ENCODE measurements at places on chromosomes 7 and 10.

GRCh38 chr7:22291977-22292376 lies 65.0 kb downstream of the RAPGEF5 start:
- DNase-seq, result no peak

- no peak for DNase-seq
Observed at GRCh38 chr7:93569189-93569588, 5.3 kb downstream of the CALCR start.

GRCh38 chr7:101405474-101406067 lies 42.9 kb downstream of the COL26A1 start:
- no peak for DNase-seq

DNA sequence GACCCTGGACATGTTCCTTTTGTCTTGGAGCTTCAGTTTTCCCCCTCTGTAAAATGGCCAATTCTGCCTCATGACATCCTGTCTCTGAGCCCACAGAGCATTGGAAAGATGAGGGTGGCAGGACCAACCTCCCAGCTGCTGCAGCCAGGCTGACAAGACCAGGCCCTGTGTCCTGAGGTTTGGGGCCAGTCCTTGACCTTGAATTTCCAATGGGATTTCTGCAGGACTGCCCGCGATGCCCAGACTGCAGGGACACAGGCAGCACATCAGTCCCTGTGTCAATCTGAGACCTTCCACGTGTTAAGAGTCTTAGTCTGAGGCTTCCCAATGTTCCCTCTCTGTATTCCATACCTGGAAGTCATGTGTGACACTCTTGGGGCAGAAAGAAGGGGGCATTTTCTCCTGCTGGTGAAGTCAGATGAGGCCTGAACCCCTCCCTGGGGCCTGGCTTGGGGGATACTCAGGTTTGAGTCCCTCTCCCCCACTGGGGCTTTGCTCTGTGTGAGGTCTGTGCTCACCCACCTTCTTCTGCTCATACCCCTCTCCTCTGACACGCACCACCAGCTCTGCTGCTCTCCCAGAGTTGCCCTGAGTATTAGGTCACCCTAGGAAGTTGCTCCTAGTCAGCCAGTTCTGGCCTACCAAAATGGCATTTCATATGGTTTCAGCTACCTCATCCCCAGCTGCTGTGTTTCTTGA lies 79.2 kb downstream of the ADCY1 start:
- no peak for DNase-seq

DNA sequence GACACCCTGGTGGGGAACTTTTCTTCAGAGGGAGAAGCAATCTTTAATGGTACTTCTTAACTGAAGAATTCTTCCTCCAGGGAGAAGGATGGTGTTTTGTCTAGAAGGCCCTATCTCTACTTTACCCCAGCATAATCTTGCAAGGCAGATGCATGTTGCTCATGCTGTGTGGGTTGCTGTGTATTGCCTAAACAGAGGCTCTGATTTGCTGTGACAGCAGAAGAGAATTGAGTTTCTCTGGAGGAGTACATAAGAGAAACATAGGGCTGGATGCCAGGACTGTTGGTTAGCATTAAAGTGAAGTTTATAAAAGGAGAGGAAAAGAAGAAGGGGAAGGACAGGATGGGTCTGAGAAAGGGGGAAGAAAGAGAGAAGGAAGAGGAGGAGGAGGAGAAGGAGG lies 248.1 kb upstream of the HPS1 start:
- DNase-seq, result no peak

- no peak for DNase-seq
Observed at GRCh38 chr7:151114151-151115090, 28.1 kb downstream of the AGAP3 start.

GRCh38 chr7:158238616-158239289 lies 348.9 kb downstream of the PTPRN2 start:
- no peak for DNase-seq

GRCh38 chr7:155541986-155542675 lies 4.2 kb downstream of the CNPY1 start:
- no peak for DNase-seq

DNA sequence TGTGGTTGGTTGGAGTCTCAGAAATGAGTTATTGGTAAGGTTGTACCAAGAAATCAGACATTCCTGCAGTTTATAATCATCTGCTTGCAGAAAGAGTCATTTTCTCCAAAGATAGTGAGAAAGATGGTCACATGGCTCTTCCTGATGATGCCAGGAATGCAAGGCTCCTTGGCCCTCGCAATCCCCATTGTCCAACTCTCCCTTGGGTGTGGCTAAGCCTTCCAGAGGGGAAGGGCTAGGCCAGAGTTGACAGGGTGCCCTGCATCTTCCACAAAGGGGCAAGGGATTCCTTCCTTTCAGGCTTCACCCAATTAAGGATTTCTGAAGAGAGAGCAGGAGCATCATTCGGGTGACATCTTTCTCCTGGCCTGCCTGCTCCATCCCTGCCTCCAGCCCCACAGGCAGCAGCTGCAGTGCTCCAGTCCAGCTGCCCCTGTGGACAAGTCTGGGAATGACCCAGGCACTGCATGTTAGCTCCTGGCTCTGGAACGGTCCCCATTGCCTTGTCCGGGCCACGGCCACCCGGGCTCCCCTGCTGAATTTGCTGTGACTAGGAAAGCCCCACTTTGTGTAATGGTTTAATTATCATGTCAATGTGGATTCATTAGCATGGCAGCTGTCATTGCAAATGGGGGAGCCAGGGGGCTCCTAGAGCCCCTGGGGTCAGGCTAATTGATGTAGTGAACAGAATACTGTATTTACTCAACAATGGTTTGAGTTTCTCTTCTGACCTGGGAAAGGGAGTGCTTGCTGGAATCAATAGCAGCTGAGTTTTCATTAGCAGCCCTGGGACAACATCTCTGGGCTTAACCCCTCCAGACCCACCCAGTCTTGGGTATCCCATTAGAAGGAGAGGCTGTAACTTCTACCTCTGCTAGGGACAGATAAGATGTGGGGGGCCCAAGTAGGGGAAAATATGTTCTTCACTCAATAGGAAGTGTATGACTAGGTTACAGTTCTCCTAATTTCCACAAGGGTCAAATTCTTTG lies 112.6 kb upstream of the TBX20 start:
- DNase-seq, result no peak

DNA sequence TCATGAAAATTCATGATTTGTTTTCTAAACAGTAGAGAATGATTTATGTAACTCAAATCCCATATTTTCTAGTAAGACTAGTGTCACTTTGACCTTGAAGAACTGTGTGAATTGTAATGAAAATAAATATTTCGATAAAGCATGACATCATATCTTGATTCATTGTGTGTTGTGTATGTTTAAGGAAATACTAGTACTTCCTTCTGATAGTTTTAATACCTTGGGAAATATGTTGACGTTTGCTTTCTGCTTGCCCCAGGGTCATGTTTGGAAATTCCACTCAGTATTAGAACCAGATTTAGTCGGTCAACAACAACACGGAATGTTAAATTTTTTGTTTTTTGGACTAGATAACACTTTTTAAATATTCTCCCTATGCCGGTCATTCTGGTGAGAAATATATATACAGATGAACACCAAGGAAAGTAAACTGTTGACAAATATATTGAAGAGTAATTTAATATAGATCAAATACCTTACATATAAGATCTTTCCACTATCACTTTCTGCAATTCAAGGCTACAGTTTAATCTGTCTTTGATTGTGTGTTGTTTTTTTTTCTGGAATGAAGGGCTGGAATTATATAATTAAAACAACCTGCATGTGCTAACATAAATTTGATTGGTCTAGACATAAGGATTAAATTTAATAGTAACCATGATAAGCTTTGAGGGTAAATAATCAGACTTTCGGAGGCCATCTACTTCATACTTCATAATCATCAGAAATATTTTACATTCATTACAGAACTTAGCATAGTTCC lies 126.2 kb downstream of the MDFIC start:
- DNase-seq, result no peak

DNA sequence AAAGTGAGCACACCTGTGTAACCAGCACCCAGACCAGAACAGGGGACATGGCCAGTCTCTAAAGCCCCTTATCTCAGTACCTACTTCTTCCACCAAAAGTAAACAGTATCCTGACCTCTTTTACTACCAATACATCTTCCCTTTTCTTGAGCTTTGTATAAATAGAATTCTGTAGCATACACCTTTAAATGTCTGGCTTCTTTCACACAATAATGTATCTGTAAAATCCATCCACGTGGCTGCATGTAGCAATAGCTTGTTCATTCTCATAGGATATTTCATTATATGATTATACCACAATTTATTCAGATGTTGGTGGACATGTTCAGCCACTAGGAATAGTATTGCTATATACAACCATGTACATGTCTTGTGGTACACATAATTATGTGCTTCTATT lies 40.6 kb downstream of the BTBD16 start:
- DNase-seq, result no peak

GRCh38 chr10:77784856-77785255 lies 141.7 kb downstream of the DLG5 start:
- DNase-seq, result no peak

DNA sequence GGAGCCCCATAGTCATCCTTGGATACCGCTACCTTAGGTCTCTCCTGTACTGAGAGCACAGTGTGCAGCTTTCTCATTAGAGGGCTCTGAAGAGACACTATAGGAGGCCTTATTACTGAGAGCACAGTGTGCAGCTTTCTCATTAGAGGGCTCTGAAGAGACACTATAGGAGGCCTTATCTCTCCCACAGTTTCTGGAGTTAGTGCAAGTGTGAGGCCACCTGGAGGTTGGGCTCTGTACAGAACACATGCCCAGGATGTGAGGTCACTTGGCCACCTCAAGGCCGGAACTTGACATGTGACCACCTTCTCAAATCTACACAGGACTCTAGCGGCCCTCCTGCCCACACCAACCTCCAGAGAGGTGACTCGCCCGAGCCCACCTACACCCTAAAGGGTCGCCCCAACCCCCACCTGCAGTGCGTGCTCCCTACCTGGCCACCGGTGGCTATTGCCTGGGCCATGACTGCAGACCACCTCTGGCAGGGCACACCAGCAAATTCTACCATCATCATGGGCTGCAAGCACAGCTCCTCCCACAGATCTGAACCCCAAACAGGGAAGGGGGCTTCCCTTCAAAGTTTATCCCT lies 24.6 kb downstream of the FRMPD2 start:
- no peak for DNase-seq

DNA sequence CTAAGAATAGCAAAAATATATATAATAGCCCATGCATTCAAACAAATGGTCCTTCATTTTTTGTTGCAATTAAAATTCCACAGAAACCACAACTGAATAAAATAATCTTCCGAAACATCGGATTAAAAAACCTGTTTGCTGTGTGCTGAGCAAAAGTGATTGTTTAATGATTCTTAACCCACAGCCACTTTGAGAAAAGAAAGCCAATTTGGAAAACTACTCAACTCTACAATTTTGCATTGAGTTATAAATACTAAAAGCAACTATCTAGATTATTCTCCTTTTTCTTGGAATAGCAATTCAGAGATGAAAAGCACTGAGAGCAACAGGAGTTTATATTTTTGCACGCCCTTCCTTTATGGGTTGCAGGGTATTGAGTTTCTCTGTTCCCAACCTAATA lies 8.0 kb downstream of the ADRB1 start:
- DNase-seq, result no peak

DNA sequence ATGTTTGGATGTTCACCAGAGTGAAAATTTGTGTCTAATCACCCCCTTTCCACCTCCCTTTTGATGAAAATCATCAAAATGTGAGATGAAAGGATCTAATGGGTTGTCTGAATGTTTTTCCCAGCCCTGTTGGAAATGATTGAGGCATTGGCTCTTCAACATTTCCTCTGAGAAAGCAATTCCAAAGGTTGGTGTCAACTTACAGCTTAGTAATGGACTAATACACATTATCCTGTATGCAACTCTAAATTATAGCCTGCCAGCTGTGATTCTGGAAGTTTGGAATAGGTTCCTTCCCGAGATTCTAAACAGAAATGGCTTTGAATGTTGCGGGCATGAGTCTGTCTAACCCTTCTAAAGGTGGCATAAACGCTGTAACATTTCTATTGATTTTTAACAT lies 152.9 kb downstream of the DYNC1I1 start:
- DNase-seq, result no peak

DNA sequence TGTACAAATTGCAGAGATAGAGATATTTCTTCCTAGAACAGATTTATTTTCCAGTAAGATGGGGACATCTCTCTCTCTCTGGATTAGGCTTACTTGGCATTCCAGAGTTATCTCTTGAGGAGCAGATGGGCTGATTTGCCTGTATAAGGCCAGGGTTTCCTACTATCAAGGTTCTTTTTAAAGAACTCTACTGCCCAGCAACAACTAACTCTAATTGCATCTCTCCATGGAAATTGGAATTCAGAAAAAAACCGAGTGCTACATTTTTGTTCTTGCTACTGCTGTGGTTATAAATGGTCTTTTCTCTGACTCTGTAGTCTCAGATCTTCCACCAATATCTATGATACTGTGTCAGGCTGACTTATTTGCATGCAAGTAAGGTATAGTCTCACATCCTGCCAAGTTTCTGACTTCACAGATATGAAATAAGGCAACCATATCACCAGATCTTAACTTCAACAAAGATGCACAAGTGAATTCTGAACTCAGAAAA lies 161.1 kb downstream of the CRPPA start:
- DNase-seq, result no peak

DNA sequence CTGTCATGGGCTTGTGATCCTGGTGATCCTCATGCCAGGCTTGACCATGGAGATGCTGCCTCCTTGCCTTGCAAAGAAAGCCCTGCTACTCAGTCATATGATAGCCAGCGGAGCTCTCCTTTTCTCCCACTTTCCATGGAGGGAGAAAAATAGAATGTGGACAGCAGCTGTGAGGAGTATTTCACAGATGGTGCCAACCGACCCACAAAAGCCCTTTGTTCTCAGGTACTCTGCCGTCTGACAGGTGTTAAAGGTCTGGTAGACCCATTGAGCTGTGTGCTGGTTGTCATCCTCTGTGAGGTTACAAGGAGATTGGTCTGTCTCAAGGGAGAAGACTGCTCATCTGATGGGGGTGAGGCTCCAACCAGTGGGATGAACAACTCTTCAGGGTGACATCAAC lies 29.5 kb upstream of the COBL start:
- DNase-seq, result no peak

- no peak for DNase-seq
Observed at GRCh38 chr10:3248526-3249306, 76.1 kb upstream of the PITRM1 start.

- no peak for DNase-seq
Observed at GRCh38 chr10:6115411-6115810, 26.6 kb downstream of the RBM17 start.

DNA sequence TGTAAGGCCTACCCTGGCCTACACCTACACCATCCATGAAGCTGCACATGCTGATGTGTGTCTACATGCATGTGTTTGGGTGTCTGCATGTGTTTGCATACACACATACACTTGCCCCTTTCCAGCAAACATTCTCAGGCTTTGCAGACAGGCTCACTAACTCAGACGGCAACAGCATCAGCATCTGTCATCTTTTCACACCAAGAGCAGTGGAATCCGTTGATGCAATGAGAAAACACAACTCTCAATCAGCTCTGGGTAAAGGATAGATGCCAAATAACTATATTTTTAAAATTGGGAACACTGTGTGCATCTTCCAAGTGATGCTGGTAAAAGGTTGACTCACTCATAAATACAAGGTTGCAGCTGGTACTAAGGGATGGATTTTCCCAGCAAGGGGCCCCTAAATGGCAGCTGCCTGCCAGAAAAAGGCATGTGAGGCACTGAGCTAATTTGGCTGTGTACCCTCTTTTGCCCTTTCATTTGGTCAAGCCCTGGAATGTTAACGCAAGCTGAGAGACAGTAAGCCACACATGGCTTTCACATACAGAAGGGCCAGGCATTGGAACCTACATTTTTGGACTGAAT lies 296.3 kb upstream of the NPSR1 start:
- DNase-seq, result no peak

- no peak for DNase-seq
Observed at GRCh38 chr7:18667466-18667865, 171.9 kb downstream of the HDAC9 start.

- no peak for DNase-seq
Observed at GRCh38 chr7:156842317-156842716, 50.7 kb downstream of the LMBR1 start.
